Kidney glomerular epithelial cell (primary cell): ENCODE measurements at places on chromosomes 7 and 10.

- no peak for DNase-seq
Observed at GRCh38 chr7:5300366-5300765, 17.6 kb downstream of the SLC29A4 start.

DNA sequence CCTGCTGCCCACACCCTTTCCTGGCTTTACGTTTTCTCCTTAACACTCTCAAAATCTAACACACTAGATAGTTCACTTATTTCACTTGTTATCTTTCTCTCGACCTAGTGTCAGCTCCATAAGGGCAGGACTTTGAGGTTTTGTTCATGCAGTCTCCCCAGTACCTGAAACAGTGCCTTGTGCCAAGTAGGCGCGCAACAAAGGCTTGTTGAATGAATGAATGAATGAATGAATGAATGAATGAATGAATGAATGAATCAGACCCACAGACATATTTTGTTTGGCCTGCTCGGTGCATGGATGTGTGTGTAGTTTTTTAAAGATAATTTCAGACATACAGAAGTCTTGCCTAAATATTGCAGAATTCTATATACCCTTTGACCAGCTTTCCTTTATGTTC, 6.2 kb downstream of the TYSND1 start:
- no peak for DNase-seq

DNA sequence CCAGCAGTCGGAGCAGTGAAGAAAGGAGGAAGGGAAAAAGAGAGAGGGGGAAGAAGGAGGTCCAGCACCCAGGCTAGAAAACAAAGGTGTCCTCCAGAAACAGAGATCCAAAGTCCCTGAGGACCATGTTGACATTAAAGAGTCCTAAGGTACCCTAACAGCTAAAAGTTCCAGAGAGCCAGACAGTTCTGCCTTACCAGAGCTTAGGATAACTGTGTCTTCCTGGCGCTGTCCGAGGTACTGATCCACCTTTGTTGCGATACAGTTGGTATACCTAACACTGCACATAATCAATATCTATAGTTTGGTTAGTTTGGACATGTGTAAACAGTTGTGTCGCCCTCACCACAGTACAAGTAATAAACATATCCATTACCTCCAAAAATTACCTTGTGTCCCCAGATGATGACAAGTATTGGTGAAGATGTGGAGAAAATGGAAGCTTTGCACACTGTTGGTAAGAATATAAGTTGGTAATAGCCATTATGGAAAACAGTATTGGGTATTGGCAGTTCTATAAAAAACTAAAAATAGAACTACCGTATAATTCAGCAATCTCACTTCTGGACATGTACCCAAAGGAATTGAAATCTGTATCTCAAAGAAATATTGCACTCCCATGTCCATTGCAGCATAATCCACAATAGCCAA, 59.8 kb downstream of the GRID1 start:
- DNase-seq: no peak

- DNase-seq: no peak
Observed at GRCh38 chr7:68432585-68432984, 1165.7 kb upstream of the AUTS2 start.

GRCh38 chr7:44380831-44381493, 55.6 kb upstream of the CAMK2B start:
- DNase-seq: no peak

DNA sequence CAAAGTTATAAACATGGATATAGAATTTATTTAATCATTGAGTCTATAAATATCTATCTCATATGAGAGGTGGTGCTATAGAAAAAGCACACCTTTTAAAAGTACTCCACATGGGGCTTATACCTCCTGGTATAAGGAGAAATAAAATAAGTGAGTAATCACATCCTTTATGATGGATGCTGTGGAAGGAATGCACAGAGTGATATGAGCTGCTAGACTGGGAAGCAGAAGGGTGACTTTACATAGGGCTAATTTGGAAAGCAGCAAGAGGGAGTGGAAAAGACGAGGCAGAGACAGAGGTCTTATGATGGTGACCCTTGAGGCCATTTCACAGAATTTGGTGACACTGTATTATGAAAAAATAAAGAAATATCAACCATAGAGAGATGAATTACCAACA, 59.4 kb upstream of the AHR start:
- DNase-seq: no peak

GRCh38 chr7:42143711-42144600, 93.1 kb downstream of the GLI3 start:
- no peak for DNase-seq

- DNase-seq: peak; percentile 23
Observed at GRCh38 chr7:136009488-136010079, 32.4 kb upstream of the MTPN start.

DNA sequence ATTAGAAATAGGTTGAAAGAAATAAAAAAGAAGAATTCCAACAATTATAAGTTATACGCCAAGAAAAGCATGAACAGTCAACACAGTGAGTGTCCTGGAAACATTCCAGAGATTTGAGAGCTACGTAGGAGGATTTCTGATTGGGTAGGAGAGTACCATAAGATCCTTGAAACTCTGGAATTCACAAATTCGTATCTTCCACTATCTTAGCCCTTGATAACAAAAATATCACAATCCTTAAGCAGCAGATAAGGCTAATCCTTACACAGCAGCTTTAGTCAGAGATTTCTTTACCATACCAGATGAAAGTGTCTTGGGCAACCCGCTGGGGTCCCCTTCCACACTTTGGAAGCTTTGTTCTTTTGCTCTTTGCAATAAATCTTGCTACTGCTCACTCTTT, 8.2 kb downstream of the TPK1 start:
- peak; percentile 87 for DNase-seq

DNA sequence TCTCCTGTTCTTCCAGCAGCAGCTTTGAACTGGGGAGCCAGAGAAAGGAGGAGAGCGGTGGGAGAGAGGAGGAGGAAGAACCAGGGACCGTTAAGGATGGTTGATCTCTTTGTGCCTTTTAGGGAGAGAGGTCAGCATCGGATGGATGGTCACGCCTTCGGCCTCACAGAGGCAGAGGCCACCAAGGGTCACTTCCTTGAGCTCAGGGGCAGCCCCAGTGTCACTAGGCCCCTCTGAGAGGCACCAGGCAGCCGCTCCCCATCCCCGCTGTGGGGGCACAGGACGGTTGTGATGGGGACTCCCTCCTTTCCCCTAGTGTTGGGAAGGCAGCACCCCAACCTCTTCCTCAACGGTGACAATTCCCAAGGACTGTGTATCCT, 121.4 kb downstream of the DNAJB6 start:
- DNase-seq: no peak
